CD14-positive monocyte (primary cell): ENCODE measurements at places on chromosomes 2 and 18. TPM values are rescaled to one million over a fixed set of nuclear protein-coding genes. Genes with fewer than 3 reads are reported as not detected.

DNA sequence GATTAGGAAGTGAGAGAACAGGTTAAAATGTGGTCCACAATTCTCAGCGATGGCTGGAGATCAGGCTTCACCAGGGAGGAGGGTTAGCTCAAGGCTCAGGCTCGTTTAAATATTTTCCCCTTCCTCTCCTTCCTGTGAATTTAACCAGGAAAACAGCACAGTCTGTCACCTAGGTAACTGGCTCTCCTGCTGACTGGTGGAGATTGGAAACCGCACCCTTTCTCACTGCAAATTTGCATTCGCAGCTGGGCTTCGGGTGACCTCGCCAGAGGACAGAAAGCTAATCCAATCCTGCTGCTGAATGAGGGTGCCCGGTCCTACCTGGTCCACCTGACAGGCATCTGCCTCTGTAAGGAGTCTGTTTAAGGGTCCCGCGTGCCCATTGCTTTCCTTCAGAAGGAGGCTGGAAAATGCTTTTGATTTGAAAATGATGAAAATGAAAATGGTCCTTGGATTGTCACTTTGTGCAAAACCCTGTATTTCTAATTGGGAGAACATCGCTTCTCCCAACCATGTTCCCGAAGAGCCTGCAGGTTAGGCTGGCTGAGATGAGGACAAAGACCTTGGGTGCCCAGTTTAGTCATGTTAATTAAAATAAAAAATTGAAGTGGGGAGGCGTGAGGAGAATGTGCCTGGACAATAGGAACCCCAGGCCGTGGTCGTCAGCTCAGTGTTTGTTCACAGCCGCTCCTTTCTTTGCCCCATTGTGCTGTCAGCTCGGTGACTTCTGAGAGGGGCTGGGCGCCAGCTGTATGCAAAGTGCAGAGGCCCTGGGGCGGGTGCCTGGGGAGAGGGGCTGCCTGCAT, 43.4 kb upstream of the MTCL1 start:
- no peak for DNase-seq

Gene HOXD8
- not detected for polyA plus RNA-seq

Gene STON1
- 0.18 and 0.33 TPM in 2 replicates for polyA plus RNA-seq

Gene HOXD3
- polyA plus RNA-seq, result not detected in 2 replicates

GRCh38 chr2:152093464-152093863, 5.4 kb downstream of the CACNB4 start:
- no peak for DNase-seq

Gene HS1BP3
- 45.1 and 50.3 TPM in 2 replicates for polyA plus RNA-seq

- no peak for DNase-seq
Observed at GRCh38 chr2:139080244-139080643, 300.1 kb upstream of the NXPH2 start.

DNA sequence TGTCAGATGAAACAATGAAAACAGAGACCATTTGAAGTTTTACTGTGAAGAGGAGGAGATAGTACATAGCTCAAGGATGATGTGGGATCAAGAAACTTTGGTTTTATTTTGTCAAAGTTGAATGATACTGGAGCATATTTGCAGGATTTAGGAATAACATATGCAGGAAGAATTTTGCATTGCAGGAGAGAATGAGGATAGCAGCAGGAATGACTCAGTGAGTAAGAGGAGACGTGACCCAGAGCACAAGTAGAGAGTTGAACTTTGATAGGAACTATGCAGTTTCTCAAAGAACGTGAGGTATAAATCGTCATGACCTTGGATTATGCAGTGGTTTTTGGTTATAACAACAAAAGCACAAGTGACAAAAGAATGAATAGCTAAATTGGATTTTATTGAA, 47.7 kb downstream of the MAPRE2 start:
- DNase-seq, result no peak

DNA sequence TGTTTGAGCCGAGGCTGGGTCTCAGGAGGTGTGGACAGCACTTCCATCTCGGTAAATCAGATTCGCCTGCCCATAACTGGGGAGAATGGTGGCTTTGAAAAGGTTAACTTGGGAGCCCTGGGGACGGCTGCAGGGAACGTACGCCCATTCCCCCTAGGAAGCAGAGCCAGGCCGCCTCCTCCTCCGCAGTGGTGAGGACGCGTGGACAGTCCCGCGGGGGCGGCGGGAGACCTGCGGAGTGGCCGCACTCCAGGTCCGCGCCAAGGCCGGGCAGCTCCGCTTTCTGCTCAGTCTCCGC, 845 bp upstream of the MYCN start:
- DNase-seq, result peak; percentile 18

Gene GKN1
- not detected for polyA plus RNA-seq

DNA sequence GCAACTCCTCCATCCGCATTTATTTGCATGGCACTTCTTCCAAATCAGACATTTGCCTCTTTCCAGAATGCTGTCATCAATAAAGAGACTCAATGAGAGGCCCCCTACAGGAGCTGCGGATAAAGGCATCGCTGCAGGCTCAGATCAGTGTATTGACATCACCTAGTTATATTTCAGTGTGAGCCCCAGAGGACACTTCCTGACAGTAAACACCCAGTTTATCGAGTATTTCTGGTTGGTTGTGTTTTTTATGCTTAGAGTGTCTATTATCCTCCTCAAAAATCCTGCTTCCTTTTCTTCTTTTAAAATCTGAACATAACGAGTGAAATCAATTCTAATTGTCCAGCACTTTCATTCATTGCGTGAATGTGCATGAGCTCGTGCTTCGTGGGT, 38.8 kb downstream of the NRP2 start:
- no peak for DNase-seq

DNA sequence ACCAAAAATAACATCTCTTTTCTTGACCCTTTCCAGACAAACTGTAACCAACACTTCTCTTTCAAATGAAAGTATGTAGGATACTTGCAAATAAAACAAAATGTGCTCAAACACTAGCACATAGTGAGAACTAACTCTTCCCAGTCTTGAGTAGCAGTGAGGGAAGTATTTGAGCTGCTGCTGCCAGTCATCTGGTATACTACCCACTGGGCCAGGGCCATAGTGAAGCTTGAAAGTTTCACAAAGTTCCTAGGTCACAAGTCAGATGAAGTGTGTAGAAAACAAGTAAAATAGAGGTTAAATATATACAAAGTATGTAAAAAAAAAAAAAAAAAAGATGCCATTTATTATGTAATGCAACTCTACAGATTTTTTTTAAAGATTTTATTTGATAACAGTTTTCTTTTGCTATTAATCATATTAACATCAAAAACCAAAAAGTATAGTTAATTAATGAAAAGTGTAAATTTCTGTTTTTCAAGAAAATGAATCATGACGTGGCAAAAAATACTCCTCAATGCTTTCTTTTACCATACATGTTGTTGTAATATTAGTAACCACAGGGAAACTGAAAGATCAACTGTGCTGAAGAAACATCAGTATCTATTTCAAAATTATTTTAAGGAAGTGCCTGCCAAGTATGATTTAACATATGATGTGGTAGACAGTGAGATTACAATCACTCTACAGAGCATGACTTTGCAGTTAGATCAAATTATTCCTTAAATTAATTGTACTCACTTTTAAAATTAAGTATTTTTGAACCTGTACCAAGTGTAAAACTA, 21.6 kb upstream of the TRIB2 start:
- DNase-seq, result peak; percentile 87

Gene GATA6
- not detected for polyA plus RNA-seq

DNA sequence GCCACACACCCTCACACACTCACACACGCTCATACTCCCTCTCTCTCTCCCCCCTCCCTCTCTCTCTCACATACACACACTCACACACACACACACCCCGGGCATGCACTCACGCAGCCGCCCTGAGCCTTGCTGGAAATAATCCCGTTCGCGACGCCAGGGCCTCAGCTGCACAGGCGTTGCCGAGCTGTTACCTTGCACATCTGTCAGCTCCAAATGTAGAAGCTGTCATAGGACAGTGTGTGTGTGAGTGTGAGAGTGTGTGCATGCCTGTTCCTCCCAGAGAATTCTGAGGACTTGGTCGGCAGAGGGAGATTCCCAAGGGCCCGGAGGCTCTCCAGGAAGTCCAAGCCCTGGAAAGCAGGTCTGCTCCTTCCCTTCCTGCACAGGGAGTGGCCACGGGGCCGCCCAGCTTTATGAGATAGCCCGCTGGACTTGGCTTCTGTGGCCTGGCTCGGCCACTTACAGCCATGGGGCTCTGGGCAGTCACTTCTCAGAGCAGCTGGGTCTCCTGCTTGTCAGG, 8.6 kb downstream of the SPR start:
- DNase-seq, result no peak

DNA sequence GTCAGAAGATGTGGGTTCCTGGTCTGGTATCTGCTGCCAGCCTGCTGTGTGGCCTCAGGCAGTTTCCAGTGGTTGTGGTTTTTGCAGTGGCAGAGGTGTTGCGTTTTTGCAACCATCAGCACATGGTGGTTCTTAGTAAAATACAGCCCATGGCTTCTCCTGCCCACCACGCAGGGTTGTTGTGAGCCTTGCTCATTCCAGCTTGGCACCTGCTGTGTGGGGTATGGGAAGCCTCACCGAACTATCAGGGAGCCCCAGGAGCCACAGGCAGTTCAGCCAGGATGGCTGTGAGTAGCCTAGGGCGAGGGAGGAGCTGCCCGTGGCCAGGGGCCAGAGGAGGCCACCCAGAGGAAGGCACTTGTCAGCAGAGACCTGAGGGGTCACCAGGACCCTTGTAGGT, 9.8 kb downstream of the ARID5A start:
- no peak for DNase-seq

DNA sequence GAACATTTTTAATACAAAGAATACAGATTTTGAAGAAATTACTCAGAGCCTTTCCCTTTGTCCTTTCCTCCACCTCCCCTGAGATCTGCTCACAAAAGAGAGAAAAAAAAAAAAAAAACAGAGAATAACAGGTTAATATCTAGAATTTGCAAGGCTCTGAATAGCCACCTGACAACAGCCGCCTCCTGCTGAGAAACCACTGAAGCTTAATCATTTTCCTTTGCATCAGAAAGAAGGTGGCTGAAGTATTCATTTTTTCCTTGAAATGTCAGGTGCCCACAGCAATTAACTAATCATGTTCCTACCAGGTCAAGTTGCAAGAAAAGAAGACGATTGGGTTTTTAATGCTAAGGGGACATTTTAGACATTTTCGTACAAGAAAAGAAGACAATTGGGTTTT, 21.2 kb downstream of the CNTNAP5 start:
- no peak for DNase-seq

DNA sequence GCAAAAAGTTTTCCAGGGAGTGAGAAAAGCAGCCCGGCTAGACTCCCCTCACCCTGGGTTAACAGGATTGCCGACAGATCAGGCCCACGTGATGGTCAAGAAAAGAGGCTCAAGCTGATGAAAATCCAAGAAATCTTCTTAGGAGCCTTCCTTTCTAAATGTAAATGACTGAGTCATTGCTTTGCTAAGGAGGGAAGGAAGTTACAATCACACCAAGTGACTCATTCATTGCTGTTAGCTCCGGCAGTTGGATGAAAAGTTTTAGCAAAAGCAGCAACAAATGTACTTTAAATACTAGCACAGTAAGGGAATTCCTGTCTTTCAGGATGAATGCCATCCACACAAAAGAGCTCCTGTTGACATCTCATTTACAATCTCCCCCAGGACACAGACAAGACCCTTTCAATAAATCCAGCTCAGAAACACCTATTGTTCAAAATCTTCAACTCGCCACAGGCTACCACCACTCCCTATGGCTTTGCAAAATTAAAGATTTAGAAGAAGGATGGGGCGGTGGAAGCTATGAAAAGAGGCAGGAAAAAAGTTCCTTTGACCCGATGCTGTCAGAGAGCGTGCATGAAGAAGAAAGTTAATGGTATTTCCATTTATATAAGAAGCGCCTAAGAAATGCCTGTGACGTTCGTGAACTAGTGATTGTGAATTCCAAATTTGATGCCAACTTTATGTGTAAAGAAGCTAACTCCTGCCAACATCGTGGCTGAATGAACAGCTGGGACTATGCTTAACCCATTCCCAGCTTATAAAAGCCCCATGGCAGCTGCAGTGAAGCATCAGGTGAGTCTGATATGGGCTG, 153.7 kb downstream of the TGIF1 start:
- peak; percentile 79 for DNase-seq

DNA sequence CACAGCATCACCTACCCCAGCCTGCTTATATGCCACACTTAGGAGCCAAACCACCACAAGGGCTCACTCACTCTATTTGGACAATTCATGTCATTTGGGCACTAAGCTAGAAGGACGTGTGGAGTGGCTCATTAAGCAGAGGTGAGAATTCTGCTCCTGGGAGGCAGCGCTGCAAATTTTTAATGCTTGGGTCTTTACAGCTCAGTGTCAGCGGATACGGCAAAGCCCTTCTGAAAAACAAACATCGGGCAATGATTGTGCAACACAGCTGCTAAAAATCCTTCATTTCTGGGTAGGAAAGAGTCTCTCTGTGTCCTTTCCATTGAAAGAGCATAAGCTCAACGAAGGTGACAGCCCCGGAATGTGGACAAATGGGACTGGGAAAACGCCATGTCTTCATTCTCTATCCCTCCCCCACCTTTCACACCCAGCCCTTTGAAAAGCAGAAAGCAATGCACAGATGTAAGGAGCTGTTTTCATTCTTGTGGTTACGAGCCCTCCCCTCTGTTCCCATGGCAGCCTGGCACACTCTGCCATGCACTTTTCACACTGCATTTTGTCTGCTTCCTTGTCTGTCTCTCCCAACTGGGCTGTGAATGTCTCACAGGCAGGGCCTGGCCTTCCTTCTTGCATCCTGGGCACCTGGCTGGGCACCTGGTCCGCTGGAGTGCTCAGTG, 16.0 kb downstream of the TMEM177 start:
- no peak for DNase-seq

Gene MALL
- not detected for polyA plus RNA-seq

Gene TNFRSF11A
- 0.05 TPM for polyA plus RNA-seq

- DNase-seq, result no peak
Observed at GRCh38 chr18:22935431-22935830, 2.3 kb downstream of the RBBP8 start.

GRCh38 chr2:24050041-24050979, 769 bp downstream of the FKBP1B start:
- DNase-seq, result peak; percentile 18

GRCh38 chr2:54444503-54444902, 11.6 kb upstream of the SPTBN1 start:
- DNase-seq, result no peak

DNA sequence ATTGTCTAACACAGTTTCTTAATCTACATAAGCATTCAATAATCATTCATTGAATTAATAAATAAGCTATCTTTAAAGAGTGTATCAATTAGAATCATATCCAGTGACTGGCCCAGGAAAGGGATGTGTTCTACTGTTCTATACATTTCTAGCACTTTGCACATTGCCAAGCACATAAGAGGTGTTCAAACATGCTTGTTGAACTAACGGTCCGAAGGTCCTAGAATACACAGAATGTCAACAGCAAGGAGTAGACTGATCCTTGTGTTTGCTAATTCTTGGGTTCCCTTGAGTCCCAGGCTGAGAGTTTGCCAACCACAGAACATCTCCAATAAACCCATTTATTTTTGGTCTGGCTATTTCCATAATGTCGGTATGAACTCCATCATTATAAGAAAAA, 331.7 kb upstream of the DCC start:
- DNase-seq, result no peak

Gene GTF2A1L
- polyA plus RNA-seq, result not detected

Gene CD8B2
- polyA plus RNA-seq, result 0.04 TPM

GRCh38 chr2:80546766-80547165, 242.2 kb upstream of the LRRTM1 start:
- DNase-seq, result no peak

- no peak for DNase-seq
Observed at GRCh38 chr18:57635003-57635822, 13.6 kb upstream of the NARS1 start.

- no peak for DNase-seq
Observed at GRCh38 chr2:240468303-240469238, 33.1 kb downstream of the GPC1 start.
